ENCODE measurements at places on chromosomes 1 and 21. TPM values are rescaled to one million over a fixed set of nuclear protein-coding genes. Genes with fewer than 3 reads are reported as not detected.

The AADACL3 gene
- not detected for total RNA-seq

The GPR37L1 gene
- not detected for total RNA-seq

The SLC45A1 gene
- total RNA-seq: 1.5 TPM

The MIGA1 gene
- total RNA-seq: 8.3 TPM

The OR2L5 gene
- not detected for total RNA-seq

The REG4 gene
- not detected for total RNA-seq

The IVL gene
- not detected for total RNA-seq
